Lung (tissue), 17 donors: ENCODE measurements at places on chromosomes 4 and X. TPM values are rescaled to one million over a fixed set of nuclear protein-coding genes. Genes with fewer than 3 reads are reported as not detected.
A peak's percentile ranks its signal among the peaks of the same experiment; 100 is the strongest.

GRCh38 chr4:98318521-98318920 lies 57.3 kb downstream of the RAP1GDS1 start:
- no peak overlapping the region for H3K4me3 ChIP-seq
- no peaks in the 10 kb centered on the region for H3K27me3 ChIP-seq
- no peaks in the 10 kb centered on the region for H3K4me1 ChIP-seq
- DNase-seq: no peak
- H3K36me3 ChIP-seq: no peaks in the 10 kb centered on the region

DNA sequence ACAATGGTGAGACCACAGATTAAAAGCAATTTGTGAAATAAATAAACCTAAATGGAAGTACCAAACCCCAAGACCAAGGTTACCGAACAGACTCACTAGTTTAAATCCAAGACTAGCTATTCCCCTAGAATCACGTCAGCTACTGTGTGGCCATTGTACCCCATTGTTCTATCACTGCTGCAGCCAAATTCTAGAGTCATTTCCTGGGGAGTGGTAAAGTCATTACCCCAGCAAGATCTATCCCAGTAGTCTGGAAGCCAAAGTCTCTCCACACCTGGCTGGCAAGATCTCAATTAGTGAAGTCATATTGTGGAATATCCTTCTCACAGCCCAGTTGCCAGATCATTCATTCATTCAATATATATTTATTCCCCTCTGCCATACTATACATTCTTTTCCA lies 67.5 kb downstream of the PHOX2B start:
- H3K27me3 ChIP-seq: no peaks in the 10 kb centered on the region
- peaks cover 55% of the 10 kb centered on the region for H3K36me3 ChIP-seq
- no peak overlapping the region for H3K27ac ChIP-seq
- no peaks in the 10 kb centered on the region for H3K4me1 ChIP-seq

- DNase-seq: no peak
- H3K36me3 ChIP-seq: no peaks in the 10 kb centered on the region
- no peaks in the 10 kb centered on the region for H3K27me3 ChIP-seq
- H3K4me1 ChIP-seq: no peaks in the 10 kb centered on the region
- no peak overlapping the region for H3K4me3 ChIP-seq
These were observed 15.8 kb upstream of the CT45A1 start for GRCh38 chrX:135697601-135698000.

The TBC1D9 gene
- total RNA-seq: 30.4 TPM

DNA sequence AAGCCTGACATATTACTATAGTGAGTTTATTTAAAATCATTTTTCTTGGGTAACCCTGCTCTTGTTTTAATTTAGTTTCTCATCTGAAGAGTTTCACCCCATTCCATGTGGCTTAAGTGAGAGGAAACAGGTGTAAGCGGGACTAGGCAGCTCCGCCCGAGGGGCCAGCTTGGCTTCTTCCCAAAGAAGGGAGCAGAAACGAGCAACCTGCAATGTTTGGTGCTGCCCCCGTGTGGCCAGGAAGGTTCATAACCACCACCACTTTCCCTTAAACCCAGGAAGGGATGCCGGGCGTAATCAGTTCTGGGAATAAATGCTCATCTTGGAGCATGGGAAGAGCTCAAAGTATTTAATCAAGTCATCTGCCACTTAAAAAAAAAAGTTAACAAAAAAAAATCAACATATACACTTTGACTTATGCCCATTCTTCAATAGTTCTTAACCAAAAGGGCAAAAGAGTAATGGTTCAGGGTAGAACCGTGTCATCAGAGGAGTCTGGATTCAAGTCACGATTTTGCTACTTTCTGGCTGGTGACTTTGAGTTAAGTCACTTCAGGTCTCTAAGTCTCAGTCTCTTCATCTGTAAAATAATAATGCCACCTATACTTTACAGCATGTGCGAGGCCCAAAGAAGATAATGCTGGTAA lies 147.9 kb downstream of the NSUN7 start:
- H3K4me3 ChIP-seq: no peak overlapping the region
- no peaks in the 10 kb centered on the region for H3K4me1 ChIP-seq
- peak; percentile 83 for DNase-seq
- peaks cover 8% of the 10 kb centered on the region for H3K36me3 ChIP-seq
- H3K27ac ChIP-seq: no peak overlapping the region
- no peaks in the 10 kb centered on the region for H3K27me3 ChIP-seq

DNA sequence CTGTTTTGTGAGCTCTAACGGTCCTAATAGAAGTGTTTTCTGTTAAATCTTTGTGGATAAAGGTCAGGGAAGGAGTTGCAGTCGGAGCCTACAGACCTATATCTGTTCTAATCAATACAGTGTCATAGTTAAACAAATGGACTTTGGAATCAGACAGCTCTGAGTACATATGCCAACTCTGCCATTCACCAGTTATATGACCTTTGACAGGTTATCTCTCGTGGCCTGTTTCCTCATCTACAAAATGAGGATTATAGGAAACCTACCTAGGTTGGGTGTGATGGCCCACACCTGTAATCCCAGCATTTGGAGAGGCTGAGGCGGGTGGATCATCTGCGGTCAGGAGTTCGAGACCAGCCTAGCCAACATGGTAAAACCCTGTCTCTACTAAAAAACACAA lies 89.7 kb downstream of the MID1IP1 start:
- H3K36me3 ChIP-seq: no peaks in the 10 kb centered on the region
- no peak overlapping the region for H3K27ac ChIP-seq
- H3K4me1 ChIP-seq: no peaks in the 10 kb centered on the region
- peaks cover 11% of the 10 kb centered on the region for H3K27me3 ChIP-seq
- H3K4me3 ChIP-seq: no peak overlapping the region

DNA sequence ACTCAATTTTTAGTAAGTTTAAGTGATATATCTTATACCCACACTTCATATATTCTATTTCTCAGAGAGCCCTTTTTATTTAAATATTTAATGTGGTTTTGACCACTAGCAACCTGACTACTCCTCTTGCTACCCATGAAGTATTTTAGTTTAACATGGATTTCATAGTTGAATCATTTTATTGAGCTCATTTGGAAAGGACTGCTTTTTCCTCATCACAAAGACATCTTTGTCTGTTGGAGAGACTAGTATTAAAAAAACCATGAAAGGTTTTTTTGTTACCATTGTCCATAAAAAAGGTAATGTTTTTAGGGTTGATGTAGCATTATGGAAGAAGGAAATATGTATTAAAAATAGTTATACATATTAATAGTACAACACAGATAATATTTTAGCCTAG lies 139.5 kb downstream of the RAPGEF2 start:
- no peaks in the 10 kb centered on the region for H3K27me3 ChIP-seq
- H3K27ac ChIP-seq: no peak overlapping the region
- H3K36me3 ChIP-seq: peaks cover 5% of the 10 kb centered on the region

The GAGE12E gene
- total RNA-seq: not detected

The FTSJ1 gene
- total RNA-seq: 18.2 TPM

The CCDC160 gene
- 2.5 TPM for total RNA-seq

DNA sequence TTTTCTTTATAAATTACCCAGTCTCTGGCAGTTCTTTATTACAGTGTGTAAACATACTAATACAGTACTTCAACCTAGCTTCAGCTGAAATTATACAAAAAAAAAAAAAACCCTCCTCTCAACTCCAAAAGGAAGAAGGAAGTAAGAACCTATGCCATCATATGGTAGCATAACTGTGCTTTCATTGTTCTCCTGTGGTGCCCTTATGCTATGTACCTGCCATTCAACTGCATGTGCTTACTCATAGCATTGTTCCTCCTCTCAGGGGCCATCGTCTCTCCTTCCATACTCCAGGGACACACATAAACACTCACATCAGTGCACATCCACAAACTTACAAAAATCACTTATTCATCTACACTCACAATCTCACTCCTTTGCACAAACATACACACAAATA lies 470.1 kb upstream of the HS3ST1 start:
- no peaks in the 10 kb centered on the region for H3K27me3 ChIP-seq
- DNase-seq: no peak
- H3K36me3 ChIP-seq: no peaks in the 10 kb centered on the region
- H3K4me3 ChIP-seq: no peak overlapping the region
